ENCODE measurements at places on chromosomes 11 and 22. TPM values are rescaled to one million over a fixed set of nuclear protein-coding genes. Genes with fewer than 3 reads are reported as not detected.

RIMBP3B gene
- 0.26 TPM for polyA plus RNA-seq

MYOD1 gene
- not detected for polyA plus RNA-seq

ST13 gene
- polyA plus RNA-seq: 180 TPM

EXPH5 gene
- not detected for polyA plus RNA-seq

TTC38 gene
- polyA plus RNA-seq: 1.3 TPM

Measured in neural cell (in vitro differentiated cells).